ENCODE measurements at places on chromosomes 1 and 21.
A peak's percentile ranks its signal among the peaks of the same experiment; 100 is the strongest.

- DNase-seq: no peak
Observed at GRCh38 chr1:173330149-173330951, 123.2 kb upstream of the TNFSF4 start.

DNA sequence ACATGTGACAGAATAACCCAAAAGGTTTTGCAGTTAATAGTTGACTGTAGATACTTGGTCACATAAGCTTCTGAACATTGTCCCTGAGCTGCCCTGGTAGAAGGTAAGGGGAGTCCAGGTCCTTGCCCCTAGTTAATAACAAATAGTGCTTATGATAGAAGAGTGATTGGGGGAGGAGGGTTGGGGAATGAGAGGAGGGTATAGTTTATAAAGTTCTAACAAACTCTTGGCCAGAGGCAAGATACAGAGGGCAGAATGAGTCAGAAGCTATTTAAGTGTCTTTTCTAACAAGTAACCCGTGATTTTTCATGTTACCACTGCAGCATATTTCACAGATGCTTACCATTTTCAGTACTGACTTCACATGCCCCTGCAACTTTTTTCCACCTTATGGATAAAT, 26.7 kb upstream of the MYOCOS start:
- DNase-seq: no peak

DNA sequence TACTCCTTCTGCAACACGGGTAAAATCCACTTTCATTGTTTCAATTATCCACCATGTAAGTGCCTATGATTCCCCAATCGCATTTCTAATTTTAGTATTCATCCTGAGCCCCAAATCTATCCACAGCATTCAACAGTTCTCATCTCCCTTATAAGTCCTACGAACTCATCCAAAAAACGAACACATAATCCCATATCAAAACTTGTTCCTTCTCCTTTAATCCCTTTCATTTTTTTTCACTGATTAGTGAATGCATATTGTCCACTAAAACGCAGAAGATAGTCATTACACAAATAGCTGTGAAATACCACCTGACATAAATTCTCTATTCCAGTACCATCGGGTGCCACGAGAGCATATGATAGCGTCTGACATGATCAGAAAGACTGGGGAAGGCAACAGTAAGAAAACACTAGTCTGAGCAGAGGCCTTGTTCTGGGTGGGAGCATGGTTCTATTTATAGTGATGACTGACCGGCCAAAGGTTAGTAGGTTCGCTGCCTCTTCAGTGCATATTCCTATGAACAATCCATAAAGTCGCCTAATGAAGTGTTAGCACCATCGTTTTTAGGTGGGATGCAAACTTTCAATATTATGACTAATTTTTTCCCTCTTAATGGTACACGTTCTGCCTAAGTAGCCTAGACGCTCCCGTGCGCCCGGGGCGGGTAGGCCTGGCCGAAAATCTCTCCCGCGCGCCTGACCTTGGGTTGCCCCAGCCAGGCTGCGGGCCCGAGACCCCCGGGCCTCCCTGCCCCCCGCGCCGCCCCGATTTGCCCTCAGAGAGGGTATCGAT, 648 bp downstream of the ATP5PF start:
- DNase-seq: peak; percentile 43

GRCh38 chr21:28627691-28628090, 365.0 kb downstream of the LTN1 start:
- no peak for DNase-seq

DNA sequence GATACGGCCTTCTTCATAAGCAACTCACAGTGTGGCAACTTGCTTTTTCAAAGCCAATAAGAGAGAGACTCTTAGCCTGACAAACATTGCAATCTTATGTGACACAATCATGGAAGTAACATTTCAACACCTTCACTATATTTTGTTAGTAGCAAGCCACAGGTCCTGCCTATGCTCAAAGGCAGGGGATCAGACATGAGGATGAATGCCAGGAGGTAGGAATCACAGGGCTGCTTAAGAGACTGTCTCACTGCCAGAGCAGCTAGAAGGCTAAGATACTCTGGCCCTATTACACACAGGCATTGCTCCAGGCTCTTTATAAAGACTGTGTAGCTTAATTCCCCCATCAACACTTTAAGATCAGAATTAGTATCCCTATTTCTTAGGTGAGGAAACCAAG, 236.2 kb upstream of the KAZN start:
- no peak for DNase-seq

- DNase-seq: no peak
Observed at GRCh38 chr1:17538428-17539117, 925 bp upstream of the ARHGEF10L start.

- DNase-seq: no peak
Observed at GRCh38 chr21:42223826-42224575, 5.1 kb downstream of the ABCG1 start.

- no peak for DNase-seq
Observed at GRCh38 chr1:54798206-54798605, 2.9 kb downstream of the TTC22 start.

DNA sequence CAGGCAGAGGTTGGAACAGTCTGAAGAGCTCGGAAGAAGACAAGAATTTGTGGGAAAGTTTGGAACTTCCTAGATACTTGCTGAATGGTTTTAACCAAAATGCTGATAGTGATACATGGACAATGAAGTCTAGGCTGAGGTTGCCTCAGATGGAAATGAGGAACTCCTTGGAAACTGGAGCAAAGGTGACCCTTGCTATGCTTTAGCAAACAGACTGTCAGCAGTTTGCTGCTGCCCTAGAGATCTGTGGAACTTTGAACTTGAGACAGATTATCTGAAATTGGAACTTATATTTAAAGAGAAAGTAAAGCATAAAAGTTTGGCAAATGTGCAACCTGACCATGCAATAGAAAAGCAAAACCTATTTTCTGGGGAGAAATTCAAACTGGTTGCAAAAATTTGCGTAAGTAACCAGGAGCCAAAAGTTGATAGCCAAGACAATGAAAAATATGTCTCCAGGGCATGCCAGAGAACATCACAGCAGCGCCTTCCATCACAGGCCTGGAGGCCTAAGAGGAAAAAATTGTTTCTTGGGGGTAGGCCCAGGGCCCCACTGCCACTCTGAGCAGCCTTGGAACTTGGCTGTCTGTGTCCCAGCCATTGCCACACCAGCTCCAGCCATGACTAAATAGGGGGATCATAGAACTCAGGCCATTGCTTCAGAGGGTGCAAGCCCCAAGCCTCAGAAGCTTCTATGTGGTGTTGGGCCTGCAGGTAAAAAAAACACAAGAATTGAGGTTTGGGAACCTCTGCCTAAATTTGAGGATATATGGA, 675.3 kb downstream of the LTN1 start:
- no peak for DNase-seq

DNA sequence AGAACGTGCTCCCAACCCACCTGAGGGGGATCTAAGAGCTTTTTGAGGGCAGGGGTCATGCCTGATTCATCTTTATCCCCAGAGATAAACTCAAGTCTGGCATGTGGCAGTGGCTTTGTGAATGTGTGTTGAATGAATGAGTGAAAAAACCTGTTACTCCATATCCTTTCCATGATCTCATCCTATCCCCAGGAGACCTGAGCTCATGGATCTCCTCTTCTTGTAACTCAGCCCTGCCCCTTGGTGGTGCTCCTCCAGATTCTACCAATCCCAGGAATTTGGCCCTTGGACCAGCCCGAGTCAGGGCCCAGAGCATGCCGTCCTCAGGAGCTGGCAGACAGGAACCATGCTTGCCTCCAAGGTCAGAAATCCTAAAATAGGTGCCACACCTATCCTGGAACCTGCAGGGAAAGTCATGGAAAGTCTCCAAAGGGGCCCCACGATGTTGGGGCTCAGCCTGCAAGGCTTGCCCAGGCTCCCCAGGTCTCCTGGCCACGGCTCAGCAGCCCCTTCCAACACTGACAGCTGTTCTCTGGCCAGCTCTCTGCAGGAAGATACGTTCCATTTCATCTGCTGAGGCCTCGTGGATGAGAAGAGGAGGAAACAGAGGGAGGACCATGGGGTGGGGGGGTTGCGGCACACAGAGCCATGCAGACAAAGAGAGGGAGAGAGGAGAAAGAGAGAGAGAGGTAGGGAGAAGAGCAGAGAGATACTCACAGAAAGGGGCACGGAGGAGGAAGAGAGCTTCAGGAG, 214.6 kb downstream of the TRABD2B start:
- DNase-seq: no peak

DNA sequence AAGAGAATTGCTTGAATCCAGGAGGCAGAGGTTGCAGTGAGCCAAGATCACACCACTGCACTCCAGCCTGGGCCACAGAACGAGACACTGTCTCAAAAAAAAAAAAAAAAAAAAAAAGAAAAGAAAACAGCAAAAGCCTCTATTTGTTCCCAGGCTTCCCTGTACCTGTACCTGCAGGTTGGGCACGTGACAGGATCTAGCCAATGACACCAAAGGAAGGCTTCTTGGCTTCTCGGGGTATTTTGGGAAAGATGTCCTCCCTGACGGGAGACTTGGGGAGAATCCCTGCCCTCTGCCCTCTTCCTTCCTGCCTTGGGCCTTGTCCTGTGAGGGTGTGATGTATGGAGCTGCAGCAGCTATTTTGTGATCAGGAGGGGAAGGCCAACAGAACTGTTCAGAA, 22.8 kb downstream of the TMCO4 start:
- DNase-seq: no peak

- no peak for DNase-seq
Observed at GRCh38 chr1:247111700-247112478, 7.7 kb upstream of the ZNF669 start.

Data from activated naive CD8-positive, alpha-beta T cell treated with anti-CD3 and anti-CD28 coated beads for 36 hours (primary cell).